Fibroblast of lung (primary cell): ENCODE measurements at places on chromosomes 2 and 18. TPM values are rescaled to one million over a fixed set of nuclear protein-coding genes. Genes with fewer than 3 reads are reported as not detected.

DNA sequence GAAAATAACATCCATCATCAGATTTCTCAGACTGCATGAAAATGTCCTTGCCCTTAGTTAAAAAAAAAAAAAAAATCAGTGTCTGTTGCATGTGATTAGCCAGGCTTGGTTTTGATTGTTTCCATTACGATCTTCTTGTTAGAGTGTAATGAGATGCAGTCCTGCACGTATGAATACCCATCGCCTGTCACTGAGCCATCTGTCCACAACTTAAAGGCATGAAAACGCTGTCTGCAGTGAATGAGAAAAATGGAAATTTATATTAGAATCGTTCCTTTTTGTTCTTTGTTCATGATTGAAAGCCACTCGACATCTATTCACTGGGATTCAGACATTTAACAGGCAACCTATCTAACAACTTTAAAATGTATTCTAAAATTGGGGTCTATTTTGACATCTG lies 521.7 kb upstream of the SPHKAP start:
- no peaks in the 10 kb centered on the region for H3K4me1 ChIP-seq
- H3K36me3 ChIP-seq: no peaks in the 10 kb centered on the region
- no peak overlapping the region for H3K4me3 ChIP-seq
- no peak for DNase-seq

Gene AOX1
- polyA plus RNA-seq: 39.4 and 49.9 TPM in 2 replicates

DNA sequence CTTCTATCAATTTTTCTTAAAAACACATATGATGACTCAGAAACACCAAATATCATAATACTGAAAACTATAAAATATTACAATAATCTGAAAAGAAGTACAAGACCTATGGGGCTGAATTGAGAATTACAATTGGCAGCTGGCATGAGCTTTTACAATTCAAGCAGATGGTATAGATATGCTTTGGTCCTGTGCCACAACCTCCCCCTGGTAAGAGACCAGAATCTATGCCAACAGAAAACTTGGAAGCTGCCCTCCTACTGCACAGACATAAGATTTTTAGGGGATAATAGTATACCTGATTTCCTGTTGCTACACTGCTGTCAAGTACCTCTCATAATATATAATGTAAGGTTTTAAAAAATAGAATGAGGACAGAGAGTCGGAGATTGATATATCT lies 46.8 kb upstream of the CDH7 start:
- no peaks in the 10 kb centered on the region for H3K4me1 ChIP-seq
- no peak overlapping the region for H3K27ac ChIP-seq
- H3K4me3 ChIP-seq: no peak overlapping the region
- H3K36me3 ChIP-seq: no peaks in the 10 kb centered on the region
- H3K27me3 ChIP-seq: no peaks in the 10 kb centered on the region

- H3K36me3 ChIP-seq: no peaks in the 10 kb centered on the region
- H3K4me3 ChIP-seq: no peak overlapping the region
- no peaks in the 10 kb centered on the region for H3K4me1 ChIP-seq
- no peak for DNase-seq
These were observed 119.9 kb upstream of the SALL3 start for GRCh38 chr18:78859686-78860085.

Gene COL6A3
- 286 and 316 TPM in 2 replicates for polyA plus RNA-seq

GRCh38 chr2:94997981-94998930 lies 27.3 kb upstream of the MAL start:
- H3K27me3 ChIP-seq: peaks cover 3% of the 10 kb centered on the region
- DNase-seq: no peak
- no peaks in the 10 kb centered on the region for H3K4me1 ChIP-seq

Gene OBSL1
- polyA plus RNA-seq: 15.2 and 24.7 TPM in 2 replicates

Gene ATP6V1C2
- 0.03 TPM in 1 of 2 replicates, not detected in the other for polyA plus RNA-seq

GRCh38 chr2:31919499-31919898 lies 91.3 kb downstream of the MEMO1 start:
- H3K27me3 ChIP-seq: no peaks in the 10 kb centered on the region
- no peak overlapping the region for H3K4me3 ChIP-seq
- no peak for DNase-seq
- H3K36me3 ChIP-seq: no peaks in the 10 kb centered on the region
- no peak overlapping the region for H3K27ac ChIP-seq
- no peaks in the 10 kb centered on the region for H3K4me1 ChIP-seq

- H3K4me3 ChIP-seq: no peak overlapping the region
- no peaks in the 10 kb centered on the region for H3K27me3 ChIP-seq
- no peaks in the 10 kb centered on the region for H3K4me1 ChIP-seq
These were observed 25.1 kb upstream of the KLHL29 start for GRCh38 chr2:23359631-23360567.

- no peak overlapping the region for H3K4me3 ChIP-seq
- DNase-seq: no peak
- H3K27ac ChIP-seq: no peak overlapping the region
- H3K36me3 ChIP-seq: no peaks in the 10 kb centered on the region
- H3K4me1 ChIP-seq: no peaks in the 10 kb centered on the region
These were observed 91.5 kb upstream of the NOSTRIN start for GRCh38 chr2:168710754-168711467.

- no peak overlapping the region for H3K4me3 ChIP-seq
- no peak overlapping the region for H3K27ac ChIP-seq
- DNase-seq: peak; percentile 59
- H3K36me3 ChIP-seq: no peaks in the 10 kb centered on the region
- no peaks in the 10 kb centered on the region for H3K27me3 ChIP-seq
These were observed 88.4 kb upstream of the STK17B start for GRCh38 chr2:196259507-196260481.

DNA sequence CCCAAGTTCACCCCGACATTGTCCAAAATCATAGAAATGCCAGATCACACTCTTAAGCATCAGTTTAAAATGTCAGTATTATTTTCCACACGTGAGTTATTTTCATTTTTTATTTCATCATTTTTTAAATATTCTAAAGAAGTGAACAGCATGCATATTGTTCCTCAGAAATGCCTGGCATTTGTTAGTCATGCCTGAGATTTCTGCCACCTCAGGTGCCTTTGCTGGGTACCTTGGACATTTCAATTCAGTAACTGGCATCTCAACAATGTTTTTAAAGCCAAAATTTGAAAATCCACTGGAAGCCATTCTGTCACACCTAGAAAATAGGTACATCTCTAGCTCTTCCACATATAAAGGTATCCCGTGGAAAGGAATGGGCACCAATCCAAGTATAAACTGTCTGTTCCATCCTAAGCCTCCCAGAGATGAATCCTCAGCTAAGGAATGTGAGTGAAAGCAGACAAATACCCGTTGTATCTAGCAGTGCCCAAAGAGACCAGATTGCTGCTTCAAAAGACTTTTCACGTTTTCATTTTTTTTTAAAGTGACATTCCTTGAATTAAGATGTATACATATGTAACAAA lies 159.8 kb downstream of the ZNF385B start:
- no peak overlapping the region for H3K27ac ChIP-seq
- no peak overlapping the region for H3K4me3 ChIP-seq
- no peaks in the 10 kb centered on the region for H3K36me3 ChIP-seq
- no peak for DNase-seq
- no peaks in the 10 kb centered on the region for H3K4me1 ChIP-seq

DNA sequence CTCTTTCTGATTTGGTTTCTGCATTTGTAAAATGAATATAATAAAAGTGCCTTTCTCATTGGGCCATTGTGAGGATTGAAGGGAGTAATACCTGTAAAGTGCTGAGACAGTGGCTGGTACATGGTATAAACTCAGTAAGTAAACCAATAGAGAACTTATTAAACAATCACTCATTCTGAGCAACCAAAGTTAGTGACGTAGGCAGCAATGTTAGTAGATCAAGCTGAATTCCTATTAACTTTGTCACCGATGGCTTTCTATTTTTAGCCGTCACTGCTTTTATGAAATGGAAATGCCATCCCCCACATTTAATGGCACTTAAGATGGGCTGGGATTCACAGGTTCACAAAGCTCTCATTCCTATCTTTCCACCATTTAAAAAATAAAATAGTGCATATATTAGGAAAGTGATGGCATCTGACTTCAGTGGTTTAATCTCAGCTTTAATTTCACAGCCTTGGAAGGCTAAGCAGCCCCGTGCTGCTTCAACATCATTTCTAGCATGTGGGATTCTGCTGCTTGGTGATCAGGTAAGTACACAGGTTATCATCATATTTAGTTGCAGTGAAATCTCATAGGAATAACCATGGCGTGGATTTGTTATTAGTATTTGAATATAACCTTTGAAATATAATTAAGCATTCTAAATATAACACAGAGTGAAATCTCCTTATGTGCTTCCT lies 17.6 kb upstream of the PPP4R1 start:
- H3K4me1 ChIP-seq: peaks cover 7% of the 10 kb centered on the region
- H3K27me3 ChIP-seq: no peaks in the 10 kb centered on the region
- no peaks in the 10 kb centered on the region for H3K36me3 ChIP-seq
- peak; percentile 95 for DNase-seq

- no peak overlapping the region for H3K4me3 ChIP-seq
- no peaks in the 10 kb centered on the region for H3K27me3 ChIP-seq
- no peak overlapping the region for H3K27ac ChIP-seq
- peak; percentile 7 for DNase-seq
These were observed 166.0 kb downstream of the EHBP1 start for GRCh38 chr2:62871506-62871905.

DNA sequence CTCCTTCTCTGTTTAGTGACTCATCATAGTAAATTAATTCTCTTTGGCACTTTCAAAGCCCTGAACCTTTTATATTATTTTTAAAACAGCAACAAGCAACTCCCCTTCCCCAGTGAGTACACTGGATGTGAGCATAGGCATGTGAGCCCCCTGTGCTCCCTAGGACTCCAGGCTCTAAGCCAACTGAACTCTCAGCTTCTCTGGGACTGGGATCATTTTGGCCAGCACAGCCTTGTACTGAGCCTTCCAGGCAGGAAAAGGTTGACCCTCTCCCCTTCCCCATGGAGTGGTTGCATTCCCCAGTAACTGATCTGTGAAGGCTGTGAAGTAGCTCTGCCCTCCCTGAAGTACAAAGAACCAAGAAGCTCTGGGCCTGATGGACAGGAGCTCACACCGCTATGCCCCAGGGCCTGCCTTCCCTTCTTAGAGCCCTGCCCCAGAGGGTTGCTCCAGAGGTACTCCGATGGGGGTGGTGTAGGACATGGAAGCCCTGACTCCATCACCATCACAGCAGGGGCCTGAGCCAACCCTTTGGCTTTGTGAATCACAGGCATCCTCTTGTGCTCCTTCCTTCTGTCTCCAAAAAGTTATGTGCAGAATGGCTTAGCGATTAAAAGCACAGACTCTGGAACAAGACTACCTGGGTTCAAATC lies 57.8 kb downstream of the ADD2 start:
- peaks cover 2% of the 10 kb centered on the region for H3K27me3 ChIP-seq
- H3K36me3 ChIP-seq: no peaks in the 10 kb centered on the region
- no peak overlapping the region for H3K4me3 ChIP-seq
- peak; percentile 36 for DNase-seq
- no peaks in the 10 kb centered on the region for H3K4me1 ChIP-seq

DNA sequence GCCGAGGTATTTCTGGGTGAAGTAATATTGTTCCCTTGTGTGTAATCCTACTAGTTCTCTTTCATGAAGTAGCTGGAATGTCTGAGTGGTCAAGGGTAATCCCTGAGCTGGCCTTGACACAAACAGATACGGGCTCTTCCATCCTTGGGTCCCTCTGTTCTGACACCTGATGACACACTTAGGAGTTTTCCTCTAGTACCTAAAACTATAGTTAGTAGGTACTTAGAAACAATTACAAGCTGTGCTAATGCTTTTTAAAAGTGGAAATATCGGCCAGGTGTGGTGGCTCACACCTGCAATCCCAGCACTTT lies 59.2 kb upstream of the IL1R1 start:
- H3K4me1 ChIP-seq: peaks cover 9% of the 10 kb centered on the region
- no peaks in the 10 kb centered on the region for H3K36me3 ChIP-seq
- DNase-seq: no peak
- H3K27me3 ChIP-seq: no peaks in the 10 kb centered on the region

DNA sequence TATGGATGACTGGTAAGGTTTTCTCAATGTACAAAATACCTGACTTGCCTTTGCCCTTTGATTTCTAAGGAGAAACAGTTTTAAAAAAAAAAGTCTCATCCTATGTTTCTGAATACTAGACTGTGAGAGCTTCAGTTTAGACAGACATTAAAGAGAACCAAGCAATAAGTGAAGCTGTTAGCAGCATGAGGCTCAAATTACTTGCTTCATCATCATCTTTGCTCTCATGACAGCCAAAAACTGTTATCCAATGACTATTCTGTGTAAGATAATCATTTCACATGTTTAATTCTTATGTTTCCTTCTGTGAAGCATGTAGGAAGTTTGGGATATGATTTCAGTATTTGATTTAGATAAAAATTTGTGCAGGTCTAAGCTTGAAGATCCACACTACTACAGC lies 129.2 kb downstream of the COMMD1 start:
- peak; percentile 2 for DNase-seq
- H3K36me3 ChIP-seq: no peaks in the 10 kb centered on the region
- H3K4me3 ChIP-seq: no peak overlapping the region
- no peak overlapping the region for H3K27ac ChIP-seq

- no peak for DNase-seq
- H3K4me3 ChIP-seq: no peak overlapping the region
- no peaks in the 10 kb centered on the region for H3K4me1 ChIP-seq
- no peaks in the 10 kb centered on the region for H3K36me3 ChIP-seq
- no peak overlapping the region for H3K27ac ChIP-seq
- H3K27me3 ChIP-seq: peaks cover 17% of the 10 kb centered on the region
These were observed 13.1 kb downstream of the CTLA4 start for GRCh38 chr2:203880557-203881125.

- H3K27ac ChIP-seq: no peak overlapping the region
- no peak for DNase-seq
- H3K4me3 ChIP-seq: no peak overlapping the region
- H3K36me3 ChIP-seq: no peaks in the 10 kb centered on the region
These were observed 196.9 kb downstream of the THSD7B start for GRCh38 chr2:136962105-136962725.

DNA sequence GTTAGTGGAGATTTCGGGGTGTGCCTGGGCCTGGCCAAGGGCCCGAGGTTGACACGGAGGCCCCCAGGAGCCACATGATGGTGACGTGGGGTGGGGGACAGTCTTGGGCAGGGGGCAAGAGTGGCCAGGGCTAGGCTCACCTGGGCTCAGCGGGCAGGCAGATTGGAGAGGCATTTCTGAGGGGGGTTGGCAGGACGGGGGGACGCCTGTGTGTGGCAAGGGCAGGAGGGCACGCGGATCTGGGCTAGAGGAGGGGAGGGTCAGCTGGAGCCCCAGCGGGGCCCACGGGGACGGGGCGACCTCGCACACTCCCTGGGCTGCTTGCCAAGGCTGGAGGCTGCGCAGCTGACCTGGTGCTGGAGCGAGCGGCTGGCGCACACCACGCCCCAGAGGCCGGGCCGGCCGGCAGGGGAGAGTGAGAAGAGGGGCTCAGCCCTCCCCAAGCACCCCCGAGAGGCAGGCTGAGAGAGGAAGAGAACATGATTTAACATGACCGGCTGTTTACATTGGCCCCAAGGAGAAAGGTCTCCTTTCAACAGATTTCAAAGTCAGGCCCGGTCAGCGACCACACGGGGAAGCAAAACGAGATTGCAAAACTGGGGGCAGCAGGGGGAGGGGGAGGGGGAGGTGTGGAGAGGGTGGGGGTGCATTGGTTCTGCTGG lies 38.0 kb upstream of the SNED1 start:
- no peak overlapping the region for H3K4me3 ChIP-seq
- no peak overlapping the region for H3K27ac ChIP-seq
- no peaks in the 10 kb centered on the region for H3K36me3 ChIP-seq
- no peak for DNase-seq

Gene ACKR3
- 1.5 and 2.8 TPM in 2 replicates for polyA plus RNA-seq

- no peaks in the 10 kb centered on the region for H3K36me3 ChIP-seq
- no peak overlapping the region for H3K4me3 ChIP-seq
- H3K27ac ChIP-seq: no peak overlapping the region
- H3K4me1 ChIP-seq: no peaks in the 10 kb centered on the region
These were observed 82.9 kb downstream of the DYNAP start for GRCh38 chr18:54673936-54674335.

Gene MEIS1
- polyA plus RNA-seq: 48.3 and 51.6 TPM in 2 replicates
